ENCODE measurements at places on chromosomes 7 and 10. TPM values are rescaled to one million over a fixed set of nuclear protein-coding genes. Genes with fewer than 3 reads are reported as not detected.

SPDYE11 gene
- not detected for total RNA-seq

DNA sequence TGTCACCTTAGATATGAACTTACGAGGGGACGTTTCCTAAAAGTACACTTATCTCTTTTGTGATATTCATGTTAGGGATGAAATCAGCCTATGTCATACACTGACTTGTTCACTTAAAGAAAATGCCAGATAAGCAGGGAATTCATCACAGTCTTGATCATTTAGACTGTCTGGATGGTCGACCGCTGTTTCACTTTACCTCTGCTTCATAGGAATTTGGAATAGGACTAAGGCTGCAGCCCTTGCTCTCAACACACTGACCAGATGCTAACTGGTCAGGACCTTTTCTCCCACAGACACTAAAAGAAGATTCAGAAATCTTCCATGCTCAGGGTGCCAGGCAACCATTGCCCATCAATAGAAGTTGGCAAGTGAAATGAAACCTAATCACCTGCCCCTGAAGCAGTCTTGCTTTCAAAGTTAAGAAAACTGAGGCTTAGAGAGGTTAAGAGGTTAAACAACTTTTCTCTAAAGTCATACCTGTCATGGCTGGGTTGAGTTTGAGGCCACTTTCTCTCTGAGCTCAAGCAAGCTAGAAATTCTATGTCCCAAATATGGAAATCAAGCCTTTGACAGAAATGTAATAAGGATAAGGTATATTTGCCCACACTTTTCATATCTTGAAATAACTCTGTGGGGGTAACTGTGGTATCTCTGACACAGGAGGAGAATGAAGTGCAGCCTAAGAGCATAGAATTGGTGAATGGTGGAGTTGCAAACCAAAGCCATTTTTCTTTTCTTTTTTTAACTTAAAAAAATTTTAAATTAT is 77.1 kb downstream of the MAP3K8 start:
- no peak for DNase-seq

HMX2 gene
- total RNA-seq = not detected

DNA sequence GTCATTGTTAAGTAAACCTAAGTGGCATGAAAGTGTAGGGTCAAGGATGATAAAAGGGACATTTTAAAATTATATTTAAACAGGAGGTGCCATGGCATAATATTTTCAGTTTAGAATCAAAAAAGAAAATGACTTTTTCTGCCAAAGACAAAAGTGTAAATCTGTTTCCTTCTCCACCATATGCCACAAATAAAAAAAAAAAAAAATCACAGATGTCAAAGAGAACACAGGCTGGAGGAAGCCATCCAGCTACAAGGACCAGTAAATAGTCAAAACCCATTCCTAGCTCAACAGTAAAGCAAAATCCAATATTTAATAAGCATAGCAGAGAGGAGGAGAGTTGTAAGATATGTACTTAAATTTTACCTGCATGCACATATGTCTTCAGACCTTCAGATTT is 321.3 kb upstream of the TMEM229A start:
- no peak for DNase-seq

SERPINE1 gene
- 0.36 TPM for total RNA-seq

Measured in activated T-helper 1 cell treated with anti-CD3 and anti-CD28 coated beads, Interleukin-12 subunit alpha, Interleukin-12 subunit beta, Interleukin-2, Interleukin-4 antibody, amounts not matched to agents 30 ng/mL and 10 ng/mL and 1 ng/mL, durations not matched to agents 14 hours and 24 hours and 36 hours (primary cell).